ENCODE measurements at places on chromosomes 1 and 21.
A peak's percentile ranks its signal among the peaks of the same experiment; 100 is the strongest.

GRCh38 chr21:36694593-36695282 lies 4.2 kb upstream of the SIM2 start:
- DNase-seq, result no peak

- DNase-seq, result no peak
Observed at GRCh38 chr21:43835050-43835449, 30.0 kb upstream of the AGPAT3 start.

GRCh38 chr1:38926091-38926490 lies 15.5 kb downstream of the RHBDL2 start:
- DNase-seq, result no peak

DNA sequence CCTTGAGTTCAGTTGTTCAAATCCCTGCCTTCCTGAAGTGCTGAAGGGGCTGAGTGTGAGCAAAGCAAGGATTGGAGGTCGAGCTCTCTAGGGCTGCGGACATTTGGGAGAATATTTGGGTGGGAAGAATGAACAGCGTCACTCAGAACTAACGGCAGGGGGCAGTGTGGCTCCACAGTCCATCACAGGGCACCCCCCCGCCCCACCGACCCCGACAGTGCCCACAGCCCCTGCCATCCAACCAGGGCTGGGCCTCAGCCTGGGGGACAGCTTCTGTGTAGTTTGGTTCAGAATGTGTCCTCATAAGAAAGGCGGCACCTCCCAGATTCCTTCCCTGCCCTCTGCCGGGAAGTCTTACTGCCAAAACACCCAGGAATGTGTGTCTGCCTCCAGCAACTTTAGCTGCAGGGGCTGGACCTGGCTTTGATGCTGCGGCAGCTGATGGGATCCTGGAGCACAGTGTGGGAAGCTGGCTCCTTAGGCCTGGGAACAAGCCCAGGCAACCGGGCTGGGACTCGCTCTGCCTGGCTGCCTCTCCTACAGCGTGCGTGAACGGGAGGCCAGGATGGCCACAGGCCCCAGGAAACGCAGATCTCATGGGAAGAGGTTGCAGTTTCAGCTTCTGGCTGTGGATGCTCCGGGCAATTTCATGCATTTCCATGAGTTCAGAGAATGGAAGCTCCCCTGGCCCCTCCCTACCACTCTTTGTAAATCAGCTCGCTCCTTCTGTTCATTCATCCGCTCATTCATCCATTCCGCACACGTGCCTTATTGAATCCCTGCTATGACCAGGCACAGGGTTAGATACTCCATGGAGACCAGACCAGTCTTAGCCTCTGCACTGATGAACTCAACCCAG lies 104.9 kb upstream of the TMPRSS2 start:
- peak; percentile 94 for DNase-seq

DNA sequence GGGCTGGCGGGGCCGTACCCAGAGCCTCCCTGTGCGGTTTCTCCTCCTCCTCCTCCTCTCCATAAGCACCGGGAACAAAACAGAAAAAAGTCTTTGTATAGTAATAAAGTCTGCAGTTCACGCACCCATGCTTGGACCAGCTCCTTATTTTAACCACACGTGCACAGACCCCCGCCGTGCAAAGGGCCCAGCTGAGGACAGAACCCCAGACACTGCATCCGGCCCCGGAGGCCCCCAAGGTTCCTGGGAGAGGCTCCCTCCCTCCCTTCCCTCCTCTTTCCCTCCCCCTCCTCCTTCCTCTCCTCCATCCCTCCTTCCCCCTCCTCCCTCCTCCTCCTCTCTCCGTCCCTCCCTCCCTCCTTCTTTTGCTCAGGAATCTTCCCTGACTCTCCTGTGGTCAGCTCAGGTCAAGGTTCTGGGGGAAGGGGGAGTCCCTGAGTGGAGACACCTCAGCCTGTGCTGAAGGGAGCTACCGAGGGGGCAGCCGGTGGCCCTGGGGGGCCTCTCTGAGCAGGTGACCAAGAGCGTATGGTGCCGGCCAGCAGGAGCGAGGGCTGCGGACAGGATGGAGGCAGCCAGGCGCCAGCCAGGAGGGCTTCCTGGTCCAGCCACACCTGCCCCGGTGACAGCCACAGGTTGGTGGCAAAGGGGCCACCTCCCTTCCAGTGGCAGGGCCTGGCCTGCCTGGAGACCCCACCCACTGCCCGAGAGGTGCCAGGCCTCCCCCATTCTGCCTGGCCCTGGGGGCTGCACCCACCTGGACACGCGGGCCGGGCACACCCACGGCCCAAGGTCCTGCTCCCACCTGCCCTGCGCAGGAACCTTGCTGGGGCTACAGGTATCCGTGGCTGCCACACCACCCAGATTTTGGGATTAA lies 3.2 kb upstream of the TTLL10 start:
- no peak for DNase-seq

- DNase-seq, result no peak
Observed at GRCh38 chr21:36883532-36884486, 82.7 kb downstream of the HLCS start.

DNA sequence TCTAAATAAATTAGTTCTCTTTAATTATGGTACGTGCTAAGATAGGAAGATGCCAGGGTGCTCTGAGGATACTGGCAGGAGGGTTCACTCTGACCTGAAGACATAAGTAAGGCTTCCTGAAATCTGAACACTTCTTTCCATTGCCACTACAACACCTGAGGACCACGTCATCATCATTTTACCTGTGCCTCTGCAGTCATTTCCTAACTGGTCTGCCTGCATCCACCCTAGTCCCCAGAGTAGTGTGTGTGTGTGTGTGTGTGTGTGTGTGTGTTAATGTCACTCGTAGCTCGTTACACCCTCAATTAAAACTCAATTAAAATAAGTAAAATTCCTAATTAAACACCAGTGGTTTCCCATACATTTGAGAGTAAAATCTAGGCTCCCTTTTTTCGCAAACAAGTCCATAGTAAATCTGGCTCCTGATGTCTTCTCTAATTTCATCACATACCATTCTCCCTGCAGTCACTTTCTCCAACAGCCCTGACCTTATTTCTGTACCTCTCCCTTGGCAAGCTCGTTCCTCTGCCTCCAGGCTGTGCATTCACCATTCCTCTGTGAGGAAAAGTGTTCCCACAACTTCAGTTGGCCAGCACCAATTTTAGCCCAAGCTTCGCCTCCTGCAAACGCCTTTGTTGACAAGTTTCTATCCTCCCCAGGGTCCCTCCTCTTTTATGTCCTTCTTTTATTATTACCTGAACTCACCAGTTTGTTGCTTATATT lies 8.7 kb downstream of the IL12RB2 start:
- no peak for DNase-seq

Data from AG08395 (cell line).